ENCODE measurements at places on chromosomes 12 and 14.
A peak's percentile ranks its signal among the peaks of the same experiment; 100 is the strongest.

DNA sequence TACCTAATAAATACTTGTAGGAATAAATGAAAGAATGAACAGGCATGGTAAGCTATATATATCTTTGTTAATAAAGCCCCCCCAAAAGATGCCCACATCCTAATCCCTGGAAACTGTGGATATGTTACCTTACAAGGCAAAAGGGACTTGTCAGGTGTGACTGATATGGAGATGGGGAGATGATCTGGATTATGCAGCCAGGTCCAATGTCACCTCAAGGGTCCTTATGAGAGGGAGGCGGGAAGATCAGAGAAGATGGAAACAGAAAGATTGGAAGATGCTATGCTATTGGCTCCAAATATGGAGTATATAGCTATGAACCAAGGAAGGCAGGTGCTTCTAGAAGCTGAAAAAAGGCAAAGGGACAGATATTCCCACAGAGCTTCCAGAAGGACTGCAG is 3.4 kb downstream of the RBM19 start:
- DNase-seq, result no peak

- no peak for DNase-seq
Observed at GRCh38 chr14:31059152-31059924, 33.2 kb upstream of the STRN3 start.

DNA sequence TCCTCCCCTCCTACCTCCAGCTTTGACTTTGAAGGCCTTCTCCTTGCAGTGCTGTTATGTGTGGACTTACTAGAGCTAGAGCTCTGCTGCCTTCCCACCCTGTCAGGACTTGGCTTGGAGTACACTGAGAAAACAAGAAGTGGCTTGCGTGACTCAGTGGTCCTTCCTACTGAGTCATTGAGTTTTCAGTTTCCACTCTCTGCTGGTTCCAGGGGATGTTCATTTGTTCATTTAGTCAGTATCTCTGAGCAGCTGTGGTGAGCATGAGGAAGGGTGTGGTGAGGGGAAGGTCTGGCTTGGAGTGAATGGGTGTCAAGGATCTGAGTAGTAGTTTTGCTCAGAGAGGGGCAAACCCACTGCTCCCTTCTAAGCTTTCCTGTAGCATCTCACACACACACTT is 17.2 kb upstream of the ELK3 start:
- DNase-seq, result peak; percentile 74

DNA sequence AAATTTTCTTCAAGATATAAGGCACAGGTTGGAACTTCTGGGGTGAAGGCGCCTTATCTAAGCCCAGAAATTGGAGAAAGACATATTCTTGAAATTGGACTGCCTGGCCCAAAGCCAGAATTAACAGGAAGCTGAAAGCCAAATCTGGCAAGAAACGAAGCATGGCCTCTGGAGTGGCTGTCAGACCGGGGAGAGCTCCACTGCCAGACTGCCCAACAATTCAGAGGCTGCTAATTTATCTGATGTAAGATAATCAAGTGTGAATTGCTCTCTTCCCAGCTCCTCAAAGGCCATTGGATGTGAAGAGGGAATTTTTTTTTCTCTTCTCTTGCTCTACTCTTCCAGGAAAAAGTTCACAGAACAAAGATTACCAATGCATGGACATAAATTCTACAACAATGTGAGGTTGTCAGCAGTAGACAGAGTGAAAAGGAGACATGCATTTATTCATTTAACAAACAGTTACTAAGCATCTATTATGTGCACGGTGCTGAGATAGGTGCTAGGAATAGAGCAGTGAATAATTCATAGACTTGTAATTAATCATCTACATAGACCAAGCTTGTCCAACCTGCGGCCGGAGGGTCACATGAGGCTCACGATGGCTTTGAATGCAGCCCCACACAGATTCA is at the start of gene GDF3:
GDF3 (minus strand) TSS at position 210 of the 632 bp plus-strand sequence; CDS start at position 163, 47 bp downstream.
- DNase-seq, result no peak

DNA sequence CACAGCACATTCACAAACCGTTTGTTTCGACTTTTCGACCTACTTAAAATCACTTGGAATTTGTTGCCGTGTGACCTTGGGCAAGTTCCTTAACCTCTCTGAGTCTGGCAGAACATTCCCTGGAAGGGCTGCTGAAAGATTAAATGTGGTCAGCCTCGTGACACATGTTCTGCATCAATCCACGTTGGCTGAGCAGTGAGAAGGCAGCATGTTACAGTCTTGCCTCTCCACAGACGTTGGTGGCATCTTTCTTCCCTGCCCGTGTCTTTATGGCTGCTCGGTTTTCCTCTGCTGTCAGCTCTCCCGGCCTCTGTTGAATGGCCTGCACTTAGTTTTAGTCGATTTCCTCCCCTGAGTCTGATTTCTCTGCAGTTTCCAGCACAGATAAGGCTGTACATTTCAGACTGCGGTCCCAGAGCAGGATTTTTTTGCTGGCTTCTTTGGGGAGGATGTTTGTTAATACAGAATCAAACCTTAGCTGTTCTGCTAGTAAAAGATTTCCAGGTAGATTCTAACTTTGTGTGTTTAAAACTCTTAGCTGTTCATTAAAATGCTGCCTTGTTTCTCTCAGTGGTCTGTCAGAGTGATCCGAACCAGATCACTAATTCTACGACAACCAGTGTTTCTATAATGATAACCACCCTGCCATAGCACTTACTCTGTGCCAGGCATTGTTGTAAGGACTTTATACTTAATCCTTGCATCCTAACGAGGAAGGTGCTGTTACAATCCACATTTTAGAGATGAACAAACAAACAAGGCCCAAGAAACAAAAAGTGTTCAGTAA is 217.1 kb downstream of the CHST11 start:
- DNase-seq, result no peak

DNA sequence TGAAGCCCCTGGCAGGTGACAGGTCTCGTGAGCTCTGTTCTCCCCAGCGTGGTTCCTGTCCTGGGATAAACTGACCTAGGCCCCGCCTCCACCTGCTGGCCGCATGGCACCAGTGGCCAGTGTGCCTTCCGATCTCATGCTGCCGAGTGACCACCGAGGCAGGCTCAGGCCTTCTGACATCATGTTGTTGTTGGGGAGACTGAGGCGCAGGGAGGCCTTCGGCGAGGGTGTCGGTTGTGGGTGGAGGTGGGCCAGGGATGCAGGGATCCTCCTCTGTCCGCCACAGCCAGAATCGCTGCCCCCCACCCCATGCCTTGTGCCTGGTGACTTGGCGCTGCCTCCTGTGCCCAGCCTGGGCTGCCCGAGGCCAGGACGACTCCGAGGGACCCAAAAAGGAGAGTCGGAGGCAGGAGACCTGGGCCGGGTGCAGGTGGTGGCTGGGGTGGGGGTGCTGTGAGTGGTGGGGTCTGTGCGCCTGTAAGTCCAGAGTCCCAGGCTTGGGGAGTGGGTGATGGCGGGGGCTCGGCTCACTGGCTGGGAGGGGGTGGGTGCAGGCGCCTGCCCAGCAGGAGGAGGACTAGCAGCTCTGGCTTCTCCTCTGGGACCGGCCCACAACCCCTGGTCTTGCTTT is 24.3 kb downstream of the ASPG start:
- DNase-seq, result no peak

- no peak for DNase-seq
Observed at GRCh38 chr12:31494455-31494854, 96.5 kb downstream of the DENND5B start.

- DNase-seq, result no peak
Observed at GRCh38 chr14:102201353-102201738, 61.6 kb downstream of the WDR20 start.

Data from activated CD8-positive, alpha-beta T cell treated with anti-CD3 and anti-CD28 coated beads, Interleukin-2, amount 10 ng/mL, durations not matched to agents 7 days and 5 days (primary cell).